ENCODE measurements at places on chromosomes 5 and 9.

DNA sequence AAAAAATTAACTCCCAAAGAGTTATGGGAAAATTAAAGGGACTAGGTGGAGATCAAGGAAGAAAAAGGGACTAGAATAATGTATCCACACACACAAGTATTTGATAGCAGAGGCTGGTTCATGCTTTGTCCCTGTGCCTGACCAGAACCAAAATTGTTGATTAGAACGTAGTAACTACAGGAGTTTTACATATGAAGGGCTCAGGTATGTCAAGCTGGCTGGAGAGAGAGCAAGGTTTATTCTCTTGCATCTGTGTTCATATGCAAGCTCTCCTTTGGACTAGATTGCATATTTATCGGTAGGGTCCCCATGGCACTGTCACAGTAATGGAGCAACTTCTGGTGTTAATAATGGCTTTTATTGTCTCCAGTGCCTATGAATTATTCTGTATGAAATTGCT is 239.9 kb upstream of the TRPM3 start:
- DNase-seq = no peak

- DNase-seq = no peak
Observed at GRCh38 chr5:8561854-8562253, 692.9 kb downstream of the MTRR start.

GRCh38 chr5:9582406-9582805 is 36.5 kb upstream of the SEMA5A start:
- no peak for DNase-seq

GRCh38 chr5:5217371-5217770 is 77.2 kb downstream of the ADAMTS16 start:
- DNase-seq = no peak

- DNase-seq = no peak
Observed at GRCh38 chr5:15844253-15844652, 335.3 kb downstream of the MARCHF11 start.

- DNase-seq = no peak
Observed at GRCh38 chr5:171654881-171655280, 130.7 kb upstream of the SMIM23 start.

Data from activated CD8-positive, alpha-beta memory T cell treated with anti-CD3 and anti-CD28 coated beads for 4 hours (primary cell).